ENCODE measurements at places on chromosomes 3 and 15.
A peak's percentile ranks its signal among the peaks of the same experiment; 100 is the strongest.

DNA sequence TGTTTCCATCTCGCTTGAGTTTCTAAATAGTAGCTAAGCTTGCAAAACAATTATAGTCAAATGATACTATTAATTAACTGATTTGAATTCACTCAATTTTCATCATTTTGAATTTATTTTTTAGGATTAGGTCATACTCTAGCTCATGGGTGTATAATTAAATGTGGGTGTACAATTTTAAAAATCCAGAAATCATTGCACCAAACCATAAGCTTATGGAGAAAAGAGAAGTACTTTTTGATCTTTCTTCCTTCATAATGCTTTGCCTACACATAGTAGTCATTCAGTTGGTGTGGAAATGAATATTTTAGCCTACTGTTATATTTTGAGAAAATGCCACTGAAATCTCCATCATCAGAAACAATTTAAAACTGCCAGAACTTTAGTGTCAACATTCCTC lies 175.1 kb downstream of the CD47 start:
- DNase-seq, result no peak

DNA sequence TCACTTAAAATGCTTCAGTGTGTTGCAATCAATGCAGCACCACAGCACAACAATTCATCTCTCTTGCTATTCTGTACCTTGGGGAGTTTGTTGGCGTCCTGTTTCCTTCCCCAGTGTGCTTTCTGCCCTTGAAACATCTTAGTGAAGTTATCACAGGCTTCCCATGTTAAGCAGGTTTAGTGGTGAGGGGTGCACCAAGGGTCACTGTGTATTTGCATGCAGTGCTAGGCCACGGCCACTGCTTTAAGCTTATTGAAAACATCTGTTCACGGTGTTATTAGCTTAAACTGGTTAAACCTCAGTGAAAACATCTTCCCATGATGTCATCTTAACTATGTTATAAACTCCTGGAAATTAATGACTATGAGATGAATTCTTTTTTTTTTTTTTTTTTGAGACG lies 217.3 kb upstream of the GOLIM4 start:
- DNase-seq, result no peak

GRCh38 chr3:183385698-183386613 lies 42.5 kb downstream of the MCF2L2 start:
- peak; percentile 42 for DNase-seq

- no peak for DNase-seq
These were observed 49.0 kb downstream of the EHHADH start for GRCh38 chr3:185204894-185205293.

DNA sequence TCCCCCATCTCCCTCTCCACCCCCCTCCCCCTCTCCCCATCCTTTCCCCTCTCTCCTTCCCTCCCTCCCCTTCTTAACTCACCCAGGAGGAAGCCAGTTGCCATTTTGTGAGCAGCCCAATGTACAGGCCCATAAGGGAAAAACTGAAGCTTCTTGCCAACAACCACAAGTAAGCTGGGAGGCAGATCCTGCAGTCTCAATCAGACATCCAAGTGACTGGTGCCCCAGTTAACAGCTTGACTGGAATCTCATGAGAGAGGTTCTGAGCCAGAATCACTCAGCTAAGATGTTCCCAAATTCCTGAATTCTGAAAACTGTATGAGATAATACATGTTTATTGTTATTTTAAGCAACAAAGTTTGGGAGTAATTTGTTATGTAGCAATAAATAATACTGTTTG lies 90.7 kb downstream of the C3orf70 start:
- DNase-seq, result no peak

- DNase-seq, result no peak
These were observed 353.2 kb upstream of the AGTR1 start for GRCh38 chr3:148344521-148344920.

- DNase-seq, result no peak
These were observed 33.0 kb downstream of the BLM start for GRCh38 chr15:90750186-90750585.

GRCh38 chr3:114290911-114291901 lies 2.6 kb upstream of the TIGIT start:
- peak; percentile 92 for DNase-seq

DNA sequence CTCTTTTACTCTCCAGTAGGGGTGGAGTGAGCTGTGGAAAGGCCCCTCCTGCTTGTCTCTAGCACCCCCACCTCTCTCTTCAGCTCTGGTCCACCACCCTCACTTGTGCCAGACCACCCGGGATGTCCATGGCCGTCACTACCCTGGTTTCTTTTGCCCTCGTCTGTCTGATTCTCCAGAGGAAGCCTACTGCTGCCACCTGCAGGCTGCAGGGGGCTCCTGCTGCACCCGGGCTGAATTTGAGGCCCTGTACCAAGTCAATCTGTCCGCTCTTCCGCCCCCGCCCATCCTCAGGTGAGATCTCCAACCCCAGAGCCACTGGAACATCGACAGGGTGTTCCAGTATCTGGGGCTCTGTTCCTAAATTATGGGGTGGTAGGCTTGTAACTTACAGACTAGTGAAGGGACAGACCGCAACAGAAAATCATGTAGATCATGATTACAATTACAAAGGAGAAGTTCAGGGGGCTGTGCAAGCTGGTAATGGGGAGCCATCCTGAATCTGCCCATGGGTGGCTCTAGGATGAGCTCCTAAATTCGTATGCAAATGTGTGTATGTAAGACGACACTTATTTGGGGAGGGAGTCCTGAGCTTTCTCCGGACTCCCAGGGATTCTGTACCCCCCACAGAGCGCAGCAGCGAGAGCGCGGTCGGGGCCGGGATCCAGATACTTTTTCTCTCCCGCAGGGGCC lies 683 bp upstream of the UNC45A start:
- peak; percentile 91 for DNase-seq

- no peak for DNase-seq
These were observed 63.6 kb downstream of the LINGO1 start for GRCh38 chr15:77568973-77569728.

- no peak for DNase-seq
These were observed 540 bp upstream of the RSRC1 start for GRCh38 chr3:158109295-158109803.

- no peak for DNase-seq
These were observed 22.2 kb upstream of the DYNC1LI1 start for GRCh38 chr3:32592696-32593353.

DNA sequence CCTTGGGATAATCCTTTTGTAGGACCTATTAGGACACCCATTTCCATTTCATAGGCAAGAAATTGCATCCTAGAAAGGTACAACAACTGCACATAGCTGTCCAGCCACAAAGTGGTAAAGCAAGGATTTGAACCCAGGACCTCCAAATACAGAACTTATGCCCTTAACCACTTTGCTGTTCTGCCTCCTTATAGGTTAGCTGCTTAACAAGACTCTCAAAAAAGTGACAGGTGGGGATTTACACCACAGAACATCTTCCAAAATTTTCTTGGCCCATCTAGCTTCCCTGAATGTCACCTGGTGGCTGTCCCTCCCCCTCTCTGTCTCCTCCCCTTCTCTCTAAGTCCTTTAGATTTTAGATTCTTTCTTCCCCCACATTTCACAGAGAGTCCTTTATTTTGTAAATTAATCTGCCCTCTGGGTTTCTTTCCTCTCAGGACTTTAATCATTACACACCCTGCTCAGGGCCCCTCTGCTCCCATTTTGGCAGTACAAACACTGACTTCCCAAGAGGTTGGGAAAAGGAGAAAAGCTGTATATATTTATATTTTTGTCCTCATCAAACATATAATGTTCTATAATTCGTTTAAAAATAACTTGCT lies 120.6 kb downstream of the CPNE4 start:
- no peak for DNase-seq

GRCh38 chr3:93994056-93994455 lies 14.1 kb downstream of the ARL13B start:
- DNase-seq, result no peak

GRCh38 chr3:182121401-182121800 lies 409.7 kb downstream of the SOX2 start:
- DNase-seq, result no peak

DNA sequence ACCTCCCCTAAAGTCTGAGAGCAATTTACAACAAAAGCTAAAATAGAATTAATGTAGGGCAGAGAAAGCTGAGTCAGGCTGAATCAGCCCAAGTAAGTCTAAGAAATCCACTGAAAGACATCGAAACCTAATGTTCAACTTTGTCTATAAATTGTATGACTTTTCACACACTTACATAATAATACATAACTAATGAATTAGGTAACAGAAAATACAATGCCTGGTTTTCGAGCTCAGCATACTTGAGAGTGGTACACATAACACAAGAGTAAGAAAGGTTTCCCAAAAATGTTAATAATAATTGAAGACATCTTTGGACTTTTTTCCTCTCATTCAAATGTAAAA lies 55.3 kb upstream of the VGLL4 start:
- no peak for DNase-seq

DNA sequence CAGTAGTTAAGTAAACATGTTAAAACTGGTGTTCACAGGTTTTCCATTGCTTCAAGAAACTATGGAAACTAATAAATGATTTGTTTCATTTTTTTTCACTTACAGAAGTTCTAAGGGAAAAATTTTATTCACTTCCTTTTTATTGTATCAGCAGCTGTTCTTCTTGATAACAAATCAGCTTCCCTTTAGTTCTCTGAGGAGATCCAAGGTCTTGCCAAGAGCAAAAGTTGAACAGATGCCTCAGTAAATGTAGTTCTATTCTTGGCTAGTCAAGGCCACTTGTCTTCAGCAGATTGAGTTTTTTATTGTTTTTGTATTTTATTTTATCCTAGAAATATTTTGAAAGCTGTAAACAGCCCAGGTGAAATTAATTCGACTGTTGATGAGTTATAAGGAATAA lies 41.8 kb downstream of the KCNH8 start:
- DNase-seq, result no peak

DNA sequence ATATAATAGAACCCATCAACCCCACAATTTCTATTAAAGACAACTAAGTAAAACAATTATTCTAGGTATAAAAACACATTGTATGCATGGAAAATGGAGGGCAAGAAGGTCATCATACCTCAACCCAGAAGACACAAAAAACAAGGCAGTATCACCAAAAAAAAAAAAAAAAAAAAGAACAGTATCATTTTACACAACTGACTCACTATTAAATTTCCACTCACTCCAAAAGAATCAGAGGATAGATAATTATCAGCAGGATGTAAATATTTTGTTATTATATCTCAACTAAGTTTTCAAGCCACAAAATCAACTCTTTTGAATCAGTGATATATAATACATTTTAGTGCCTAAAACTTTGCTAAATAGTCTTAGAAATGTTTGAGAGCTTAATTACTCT lies 55.0 kb downstream of the CLASP2 start:
- DNase-seq, result no peak

- no peak for DNase-seq
These were observed 8.8 kb upstream of the FAM107A start for GRCh38 chr3:58585994-58586393.

GRCh38 chr15:31285772-31286261 lies 40.8 kb upstream of the KLF13 start:
- DNase-seq, result no peak

- no peak for DNase-seq
These were observed 38.7 kb downstream of the WDR49 start for GRCh38 chr3:167615030-167615429.

GRCh38 chr3:181855825-181856224 lies 144.1 kb downstream of the SOX2 start:
- DNase-seq, result no peak

- no peak for DNase-seq
These were observed 264.8 kb downstream of the CLSTN2 start for GRCh38 chr3:140199743-140200142.

- no peak for DNase-seq
These were observed 145.3 kb downstream of the FOXP1 start for GRCh38 chr3:71438071-71438685.

GRCh38 chr3:70020906-70021660 lies 21.6 kb downstream of the SAMMSON start:
- no peak for DNase-seq
